Thymus (tissue), 14 donors: ENCODE measurements at places on chromosomes 4 and X.

DNA sequence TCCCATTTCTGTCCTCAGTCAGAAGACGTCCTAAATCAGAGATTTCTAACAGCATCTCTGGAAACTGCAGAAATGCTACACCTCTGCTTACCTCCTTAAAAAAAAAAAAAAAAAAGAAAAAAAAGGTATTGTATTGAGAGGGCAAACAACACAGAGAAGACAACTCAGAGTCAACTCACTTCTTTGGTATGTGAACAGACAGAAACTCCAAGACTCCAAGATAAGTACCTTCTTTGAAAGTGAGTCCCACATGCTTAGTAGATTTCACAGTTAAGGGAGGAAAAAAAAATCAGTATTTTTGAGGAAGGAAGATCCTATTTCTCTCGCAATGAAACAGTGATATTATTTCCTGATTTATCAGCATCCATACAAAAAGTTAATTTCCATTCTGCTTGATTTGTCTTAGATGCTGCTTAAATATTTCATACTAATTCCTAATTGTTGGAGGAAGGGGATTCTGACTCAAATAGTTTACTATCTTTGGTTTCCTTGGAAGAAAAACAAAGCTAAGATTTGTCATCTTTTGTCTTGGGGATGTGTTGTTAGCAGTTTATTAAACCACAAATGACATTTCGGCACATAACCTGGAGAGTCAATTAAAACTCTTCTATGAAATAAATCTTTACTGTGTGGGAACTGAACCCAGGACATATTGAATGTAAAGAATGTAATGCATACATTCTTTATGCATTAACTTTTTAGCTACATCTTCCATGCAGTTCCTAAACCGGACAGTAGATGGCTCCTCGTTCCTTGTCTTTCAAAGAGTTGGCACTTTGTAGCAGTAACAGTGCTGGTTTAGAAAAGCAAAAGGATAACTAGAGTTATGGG lies 4.7 kb downstream of the RASGEF1B start:
- peak; percentile 86 for DNase-seq

DNA sequence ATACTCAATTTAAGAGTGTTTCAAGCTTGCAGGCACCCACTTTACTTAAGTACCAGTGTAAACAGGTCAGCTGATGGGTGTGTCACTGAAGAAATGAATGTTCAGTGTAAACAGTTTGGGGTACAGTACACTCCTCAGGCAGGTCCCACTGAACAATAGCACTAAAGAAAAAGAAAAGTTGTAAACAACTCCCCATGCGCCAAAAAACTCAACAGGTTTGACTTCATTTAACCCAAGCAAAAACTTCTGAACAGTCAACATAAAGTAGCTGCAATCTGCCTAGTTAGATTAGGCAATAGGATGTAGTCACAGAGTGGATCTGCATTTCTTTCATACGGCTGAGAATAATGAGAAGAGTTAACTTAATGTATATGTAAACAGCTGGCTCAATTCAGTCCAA lies 93.2 kb downstream of the FAM13A start:
- DNase-seq: no peak

DNA sequence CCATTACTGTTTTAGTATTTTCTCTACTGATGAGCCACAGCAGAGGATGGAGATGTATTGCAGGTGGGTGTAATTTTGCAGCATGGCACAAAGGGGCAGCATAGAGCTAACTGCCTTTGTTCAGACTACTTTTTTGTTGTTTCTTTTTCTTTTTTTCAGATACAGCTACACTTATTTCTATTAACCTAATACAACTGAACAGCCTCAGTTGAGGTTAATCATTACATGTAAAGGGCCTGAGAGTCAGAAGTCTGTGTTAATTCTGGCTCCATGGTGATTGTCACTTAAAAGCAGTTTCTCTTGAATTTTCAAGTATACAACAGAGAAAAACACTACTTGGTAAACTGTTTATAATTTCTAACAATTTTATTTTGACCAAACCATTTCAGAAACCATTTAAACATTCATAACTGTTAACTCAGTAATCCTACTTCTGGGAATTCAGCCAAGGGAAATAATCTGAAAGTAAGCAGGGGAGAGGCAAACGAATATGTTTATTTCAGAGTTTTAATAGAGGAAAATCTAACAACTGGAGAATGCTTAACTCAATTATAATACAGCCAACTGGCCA lies 13.9 kb upstream of the PPEF2 start:
- DNase-seq: no peak

DNA sequence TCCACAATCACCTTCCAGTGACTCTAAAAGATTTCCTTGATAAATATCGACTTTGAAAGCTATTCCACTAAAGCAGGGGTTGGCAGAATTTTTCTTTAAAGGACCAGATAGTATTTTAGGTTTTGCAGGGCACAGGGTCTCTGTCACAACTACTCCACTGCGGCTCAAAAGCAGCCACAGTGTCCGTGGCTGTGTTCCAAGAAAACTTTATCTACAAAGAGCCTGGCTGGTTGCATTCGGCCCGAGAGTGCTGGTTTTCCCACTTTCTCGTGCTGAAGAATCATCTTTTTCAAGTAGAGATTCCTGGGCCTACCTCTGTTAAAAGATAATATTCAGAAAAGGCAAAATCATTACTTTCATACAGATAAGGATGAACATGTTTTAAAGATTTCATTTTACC lies 55.6 kb downstream of the TSPAN7 start:
- no peak for DNase-seq

GRCh38 chr4:185189606-185190305 lies 14.0 kb downstream of the CFAP97 start:
- DNase-seq: no peak

DNA sequence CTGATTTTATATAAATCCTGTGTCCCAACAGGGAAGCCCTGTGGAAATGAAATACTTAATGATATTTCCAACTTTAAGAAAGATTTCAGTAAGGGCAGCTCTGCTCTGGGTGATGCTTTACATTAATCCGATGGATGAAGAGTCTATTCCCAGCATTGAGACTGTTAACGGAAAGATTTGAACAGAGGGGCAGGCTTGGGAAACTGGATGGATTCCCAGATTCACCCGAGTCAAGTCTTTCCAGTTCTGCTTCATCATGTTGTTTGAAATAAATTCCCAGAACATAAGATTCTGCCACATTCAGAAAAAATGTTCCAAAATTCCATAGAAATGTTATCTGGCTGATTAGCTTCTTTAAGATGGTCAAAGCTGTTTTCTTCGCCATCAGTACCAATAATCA lies 246.0 kb downstream of the FBXW7 start:
- no peak for DNase-seq

- no peak for DNase-seq
Measured at GRCh38 chr4:188714501-188714900, 575.3 kb downstream of the TRIML1 start.

DNA sequence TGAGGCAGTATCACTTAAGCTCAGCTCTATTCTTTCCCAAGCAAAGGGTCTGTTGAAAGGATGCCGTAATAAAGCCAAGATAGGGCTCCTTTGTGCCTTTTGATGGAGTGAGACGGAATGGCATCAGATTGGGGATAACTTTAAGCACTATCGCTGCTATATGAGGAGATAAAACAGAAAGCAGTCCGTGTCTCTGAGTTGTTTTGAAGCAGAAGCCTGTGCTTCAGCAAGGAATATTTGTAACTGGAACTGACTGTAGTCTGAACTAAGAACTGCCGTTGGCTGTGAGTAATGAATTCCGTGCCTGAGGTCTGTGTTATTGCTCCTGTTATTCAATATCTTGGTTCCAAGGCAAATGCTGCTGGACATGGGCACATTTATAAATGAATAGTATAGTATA lies 297.4 kb downstream of the ANKRD50 start:
- no peak for DNase-seq

DNA sequence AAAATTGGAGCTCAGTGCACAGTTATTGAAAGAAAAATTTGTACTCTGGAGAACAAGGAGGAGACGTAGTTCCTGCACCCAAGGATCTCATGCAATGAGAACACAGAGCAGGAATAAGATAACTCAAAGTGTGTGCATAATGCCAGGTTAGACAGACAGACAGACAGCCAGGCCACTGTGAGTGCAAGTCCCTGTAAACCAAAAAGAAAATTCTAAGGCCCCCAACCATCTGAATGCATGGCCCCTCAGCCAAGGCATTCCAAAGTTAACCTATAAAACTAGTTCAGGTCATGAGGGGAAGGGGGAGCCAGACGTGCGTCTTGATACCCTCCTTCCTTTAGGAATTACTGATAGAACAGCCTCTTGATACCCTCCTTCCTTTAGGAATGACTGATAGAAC lies 94.5 kb upstream of the ENPP6 start:
- DNase-seq: no peak

DNA sequence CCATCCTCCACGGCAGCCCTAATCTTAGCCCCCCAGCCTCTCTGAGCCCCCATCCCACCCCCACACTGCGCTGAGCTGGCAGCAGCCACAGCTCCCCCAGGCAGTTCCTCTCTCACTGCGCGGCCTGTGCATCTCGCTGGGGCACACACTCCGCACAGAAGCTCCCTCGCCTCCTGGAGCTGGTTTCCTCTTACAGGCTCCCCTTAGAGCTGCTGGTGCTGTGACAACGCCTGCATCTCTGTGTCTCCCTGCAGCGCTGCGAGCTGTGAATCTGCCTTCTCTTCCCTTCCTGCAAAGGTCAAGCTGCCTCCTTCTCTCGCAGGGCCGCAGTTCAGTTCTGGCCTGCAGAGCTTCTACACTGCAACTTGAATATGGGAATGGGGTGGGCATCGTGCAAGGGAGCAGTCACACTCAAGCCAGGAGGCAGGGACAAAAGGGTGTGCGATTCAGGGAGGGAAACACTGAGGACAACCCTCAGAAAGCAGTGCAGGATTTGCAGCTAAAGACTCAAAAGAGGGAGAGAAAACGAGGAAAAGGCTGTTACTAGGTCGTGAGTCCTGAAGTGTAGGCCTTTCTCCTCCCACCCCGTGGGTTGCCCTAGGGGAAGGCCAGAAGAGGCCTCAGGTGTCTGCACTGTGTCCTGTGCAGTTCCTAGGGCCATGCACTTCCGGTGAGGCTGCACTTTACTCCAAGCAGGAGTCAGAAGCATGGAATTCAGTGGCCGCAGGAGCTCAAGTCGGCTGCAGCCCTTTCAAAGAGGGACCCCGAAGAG lies 87.0 kb downstream of the BCOR start:
- no peak for DNase-seq

GRCh38 chr4:42819863-42820514 lies 72.5 kb upstream of the GRXCR1 start:
- no peak for DNase-seq
